ENCODE measurements at places on chromosomes 6 and 20. TPM values are rescaled to one million over a fixed set of nuclear protein-coding genes. Genes with fewer than 3 reads are reported as not detected.

Gene C4B
- total RNA-seq: 2.4 TPM

Gene MROH8
- total RNA-seq: 6.4 TPM

Gene CFB
- 34.6 TPM for total RNA-seq

Gene HCRTR2
- not detected for total RNA-seq

Gene PRKN
- total RNA-seq: 6.5 TPM

Gene GJA1
- 737 TPM for total RNA-seq

Gene TCP11
- total RNA-seq: 0.11 TPM

Gene CDC5L
- total RNA-seq: 27.2 TPM

Gene HLA-DQB1
- total RNA-seq: not detected

Gene ADGB
- total RNA-seq: not detected

Gene ZFP57
- not detected for total RNA-seq

Gene HMGN4
- total RNA-seq: 82.2 TPM

Gene SYCP2L
- 0.43 TPM for total RNA-seq
